8988T (cell line): ENCODE measurements at places on chromosomes 11 and 22.

DNA sequence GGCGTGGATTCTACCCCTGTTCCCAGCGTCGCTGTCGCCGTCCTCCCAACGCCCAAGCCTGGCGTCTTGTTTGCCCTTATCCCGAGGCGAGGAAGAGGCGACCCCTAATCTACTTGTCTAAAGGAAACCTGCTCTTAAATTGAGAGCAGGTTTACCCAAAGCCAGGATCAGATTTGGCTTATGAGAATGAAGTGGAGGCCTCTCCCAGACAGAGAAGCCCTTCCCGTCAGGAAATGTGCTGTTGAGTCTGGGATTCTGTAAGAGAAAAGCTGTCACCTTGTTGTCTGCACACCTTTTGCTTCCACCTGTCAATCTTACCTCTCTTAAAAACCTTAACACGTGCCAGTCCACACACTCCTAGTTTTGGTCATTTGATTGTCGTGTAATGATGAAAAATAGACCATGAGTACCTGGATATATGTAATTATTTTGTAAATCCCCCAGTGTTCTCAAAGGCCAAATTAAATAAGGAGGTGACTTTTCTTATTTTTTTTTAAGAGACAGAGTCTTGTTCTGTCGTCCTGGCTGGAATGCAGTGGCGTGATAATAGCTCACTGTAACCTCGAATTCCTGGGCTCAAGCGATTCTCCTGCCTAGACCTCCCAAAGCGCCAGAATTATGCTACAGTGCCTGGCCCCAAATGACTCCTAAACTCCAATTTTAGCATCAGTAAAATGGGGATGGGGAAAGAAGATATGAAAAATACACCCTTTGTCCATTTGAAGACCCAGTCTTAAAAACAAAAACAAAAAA is 627 bp downstream of the GTF2H1 start:
- DNase-seq = no peak

DNA sequence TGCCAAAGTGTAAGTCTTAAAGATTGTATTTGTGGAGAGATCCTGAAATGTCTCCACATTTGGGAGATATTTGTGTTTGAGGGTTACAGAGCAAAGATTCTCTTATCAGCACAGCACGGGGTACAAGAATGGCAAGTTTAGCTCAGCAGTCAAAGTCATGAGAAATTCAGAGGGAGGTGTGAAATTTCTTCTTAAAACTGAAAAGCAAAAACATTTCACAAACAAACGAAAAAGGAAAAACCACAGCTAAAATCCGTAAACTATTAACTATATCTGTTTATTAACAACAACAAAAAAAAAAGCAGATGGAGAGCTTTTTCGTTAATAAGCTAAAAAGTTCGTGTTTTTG is 40.9 kb upstream of the ETS1 start:
- DNase-seq = no peak

DNA sequence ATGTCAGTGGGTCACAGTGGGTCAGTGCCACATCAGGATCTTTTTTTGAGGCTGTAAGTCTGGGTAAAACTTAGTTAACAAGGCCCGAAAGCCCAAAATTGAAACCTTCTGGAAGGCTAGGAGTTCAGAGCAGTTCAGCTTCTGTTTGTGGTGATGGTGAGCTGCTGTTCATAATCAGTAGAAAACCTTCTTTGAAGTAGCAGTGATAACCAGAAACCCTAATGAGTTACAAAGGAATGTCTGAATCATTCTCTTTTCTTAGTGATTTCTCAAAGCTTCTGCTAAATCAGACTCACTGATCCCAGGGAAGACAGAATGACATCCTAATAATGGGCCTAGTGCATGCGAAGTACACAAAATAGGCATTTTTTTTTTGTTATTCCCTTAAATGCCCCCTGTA is 124.7 kb downstream of the PARVA start:
- no peak for DNase-seq

GRCh38 chr11:111935317-111936039 is 1.7 kb upstream of the DIXDC1 start:
- no peak for DNase-seq

- no peak for DNase-seq
These were observed 1191.9 kb upstream of the TENM4 start for GRCh38 chr11:80632691-80633090.
